ENCODE measurements at places on chromosomes 2 and 18. TPM values are rescaled to one million over a fixed set of nuclear protein-coding genes. Genes with fewer than 3 reads are reported as not detected.
A peak's percentile ranks its signal among the peaks of the same experiment; 100 is the strongest.

Gene PDE11A
- 2.2 TPM for total RNA-seq

Gene UGT1A4
- total RNA-seq: not detected

DNA sequence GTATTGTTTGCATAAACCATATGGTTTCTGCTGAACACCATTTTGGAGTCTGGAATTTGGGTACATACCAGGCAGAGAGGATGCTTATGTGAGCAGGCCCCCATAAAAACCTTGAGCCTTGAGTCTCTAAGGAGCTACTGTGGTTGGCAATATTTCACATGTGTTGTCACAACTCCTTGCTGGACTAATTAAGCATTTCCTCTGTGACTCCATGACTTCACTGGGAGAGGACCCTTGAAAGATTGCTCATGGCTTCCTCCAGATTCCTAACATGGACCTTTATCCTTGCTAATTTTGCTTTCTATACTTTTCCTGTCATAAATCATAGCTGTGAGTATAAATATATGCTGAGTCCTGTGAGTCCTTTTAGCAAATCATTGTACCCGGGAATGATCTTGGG, 7.6 kb upstream of the COQ10B start:
- DNase-seq: no peak

Gene LAMA1
- total RNA-seq: 0.48 TPM

GRCh38 chr2:209682646-209683045, 89.0 kb upstream of the UNC80 start:
- DNase-seq: no peak

DNA sequence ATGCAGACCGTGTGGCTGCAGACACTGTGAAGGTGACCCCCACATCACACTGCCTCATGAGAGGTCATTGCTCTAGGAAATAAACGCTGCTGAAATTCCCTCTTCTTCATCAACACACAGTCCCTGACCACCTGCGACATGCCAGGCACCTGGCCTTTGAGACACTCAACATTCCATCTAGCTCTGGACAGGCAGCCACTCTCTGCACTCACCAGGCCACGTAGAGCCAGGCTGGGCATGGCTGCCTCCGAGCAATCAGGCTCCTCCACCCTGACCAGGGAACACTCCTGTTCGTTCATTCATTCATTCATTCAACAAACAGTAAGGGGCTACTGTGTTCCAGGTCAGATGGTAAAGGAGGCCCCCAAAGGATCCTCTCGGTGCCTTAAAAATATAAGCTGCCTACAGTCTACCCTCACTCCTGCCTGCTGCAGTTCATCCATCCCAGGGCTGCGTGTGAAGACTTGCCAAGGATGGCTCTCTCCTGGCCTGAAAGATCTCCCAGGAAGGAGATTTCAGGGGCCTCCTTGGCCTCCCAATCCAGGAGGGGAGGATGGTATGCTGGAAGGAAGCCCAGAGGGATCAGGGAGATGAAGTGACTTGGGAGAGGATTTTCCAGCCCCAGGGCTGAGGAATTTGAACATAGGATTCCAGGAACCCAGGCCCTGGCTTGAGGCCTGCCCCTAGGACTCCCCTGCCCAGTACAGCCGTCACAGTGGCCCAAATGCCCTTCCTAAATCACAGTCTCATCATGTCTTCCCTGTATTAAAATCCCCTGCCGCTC, 66.7 kb downstream of the TNS1 start:
- DNase-seq: no peak

DNA sequence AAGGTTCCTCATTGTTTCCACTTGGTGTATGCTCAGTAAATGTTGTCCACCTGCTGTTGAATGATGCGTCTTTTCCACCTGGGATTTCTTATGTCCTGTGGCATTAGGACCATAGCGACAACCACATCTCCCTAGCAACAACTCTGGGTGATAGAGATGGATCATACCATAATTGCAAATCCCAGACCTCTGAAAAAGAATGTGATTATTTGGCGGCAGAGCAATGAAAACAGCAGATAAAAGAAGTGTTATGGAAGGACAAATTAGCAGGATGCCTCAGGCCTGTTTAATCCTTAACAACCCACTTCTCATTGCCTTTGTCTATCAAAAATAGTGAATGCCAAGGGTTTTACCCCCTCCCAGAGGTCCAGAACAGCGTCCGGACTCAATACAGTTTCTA, 278.9 kb downstream of the TSN start:
- DNase-seq: no peak

DNA sequence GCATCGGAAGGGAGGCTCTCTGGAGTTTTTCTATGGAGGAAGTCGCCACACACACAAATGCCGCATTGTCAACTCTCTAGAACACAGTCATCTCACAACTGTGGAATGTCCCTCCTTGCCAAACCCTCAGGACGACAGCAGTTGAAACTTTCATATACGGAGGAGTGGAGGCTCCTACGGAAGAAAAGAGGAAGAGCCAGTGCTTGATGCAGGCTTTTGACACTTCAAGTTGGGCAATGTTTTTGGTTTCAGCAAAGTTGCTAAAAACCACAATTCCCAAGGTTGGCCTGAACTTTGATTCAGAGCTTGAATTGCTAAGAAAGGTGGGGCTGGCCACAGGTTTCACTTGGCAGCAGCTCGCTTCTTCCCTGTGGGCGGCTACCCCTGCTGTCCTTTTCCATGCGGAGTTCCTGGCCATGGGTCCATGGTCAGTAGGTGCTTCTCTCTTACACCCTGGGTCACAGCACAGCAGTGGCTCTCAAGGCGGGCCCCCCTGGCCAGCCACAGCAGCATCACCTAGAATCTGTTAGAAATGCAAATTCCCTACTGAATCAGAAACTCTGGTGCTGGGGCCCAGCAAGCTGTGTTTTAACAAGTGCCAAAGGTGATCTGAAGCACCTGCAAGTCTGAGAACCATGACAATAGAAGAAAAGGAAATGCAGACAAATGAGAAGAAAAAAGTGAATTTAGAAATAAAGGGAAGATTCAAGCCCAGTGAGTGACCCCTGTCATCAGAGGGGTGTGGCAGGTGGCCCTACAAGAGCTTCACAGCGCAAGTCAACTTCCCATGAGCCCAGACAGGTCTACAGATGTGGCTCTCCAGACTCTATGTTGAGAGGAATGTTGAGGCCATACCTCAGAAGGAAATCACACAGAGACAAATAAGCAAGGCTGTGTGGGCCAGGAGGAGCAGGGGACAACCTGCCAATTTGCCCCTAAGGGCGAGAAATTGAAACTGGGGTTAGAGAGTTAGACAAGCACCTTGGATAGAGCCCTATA, 856.4 kb downstream of the RNF144A start:
- DNase-seq: peak; percentile 89

Gene RNU2-63P
- not detected for total RNA-seq

- no peak for DNase-seq
Observed at GRCh38 chr2:211494536-211494935, 938.1 kb downstream of the CPS1 start.

- no peak for DNase-seq
Observed at GRCh38 chr18:505483-506122, 5.1 kb upstream of the COLEC12 start.

DNA sequence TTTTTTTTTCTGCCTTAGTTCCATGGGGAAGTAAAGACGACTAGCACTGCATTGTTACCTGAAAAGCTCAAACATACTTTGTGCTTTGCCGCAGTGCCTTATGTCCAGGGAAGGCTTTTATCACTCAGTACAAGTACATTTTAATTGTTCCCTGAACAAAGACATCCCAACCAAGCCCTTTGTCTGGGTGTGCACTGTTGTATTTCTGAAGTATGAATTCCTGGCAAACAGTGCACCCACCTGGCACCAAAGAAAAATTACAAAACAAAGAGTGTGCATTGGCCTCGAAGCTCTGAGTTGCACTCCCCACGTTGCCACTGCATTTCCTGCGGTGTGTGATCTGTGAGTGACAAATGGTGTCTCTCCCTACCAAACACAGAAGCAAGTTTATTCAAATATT, 858.5 kb upstream of the PIK3C3 start:
- DNase-seq: no peak

DNA sequence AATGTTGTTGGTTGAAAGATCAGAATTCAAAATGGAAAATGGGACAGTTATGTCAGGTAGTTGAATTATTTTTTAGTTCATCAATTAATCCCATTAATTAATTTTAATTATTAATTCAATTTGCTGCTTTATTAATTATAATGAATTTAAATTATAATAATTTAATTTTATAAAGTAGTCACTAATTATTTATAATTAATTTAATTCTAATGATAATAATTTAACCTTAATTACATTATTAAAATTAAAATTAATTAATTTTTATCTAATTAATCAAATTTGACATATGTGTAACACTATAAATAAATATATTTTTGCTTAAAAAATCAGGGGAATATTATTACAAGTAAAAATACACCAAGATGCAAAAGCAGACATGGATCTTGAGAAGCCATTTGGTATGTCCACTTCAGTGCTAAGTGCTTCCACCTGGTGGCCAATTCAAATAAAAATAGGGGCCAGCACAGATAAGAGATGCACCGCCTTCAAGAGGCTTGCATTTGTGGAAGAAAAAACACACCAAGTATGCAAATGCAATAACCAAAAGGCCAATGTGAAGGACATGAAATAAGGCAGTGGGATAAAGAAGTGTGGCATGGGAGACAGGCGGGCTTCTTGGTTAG, 73.2 kb downstream of the MBP start:
- no peak for DNase-seq

DNA sequence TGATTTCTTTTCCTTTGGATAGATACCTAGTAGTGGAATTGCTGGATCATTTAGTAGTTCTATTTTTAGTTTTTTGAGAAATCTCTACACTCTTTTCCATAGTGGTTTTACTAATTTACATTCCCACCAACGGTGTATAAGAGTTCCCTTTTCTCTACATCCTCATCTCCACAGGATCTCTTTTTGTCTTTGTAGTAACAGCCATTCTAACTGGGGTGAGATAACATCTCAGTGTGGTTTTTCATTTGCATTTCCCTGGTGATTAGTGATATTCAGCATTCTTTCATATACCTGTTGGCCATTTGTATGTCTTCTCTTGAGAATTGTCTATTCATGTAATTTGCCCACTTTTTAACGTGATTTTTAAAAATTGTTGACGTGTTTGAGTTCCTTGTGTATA, 13.8 kb downstream of the RFTN2 start:
- DNase-seq: no peak

- DNase-seq: no peak
Observed at GRCh38 chr2:53442783-53443182, 324.8 kb upstream of the CHAC2 start.

GRCh38 chr18:9802175-9803062, 83.4 kb upstream of the TXNDC2 start:
- no peak for DNase-seq

Gene SH3BP4
- 28.5 TPM for total RNA-seq

DNA sequence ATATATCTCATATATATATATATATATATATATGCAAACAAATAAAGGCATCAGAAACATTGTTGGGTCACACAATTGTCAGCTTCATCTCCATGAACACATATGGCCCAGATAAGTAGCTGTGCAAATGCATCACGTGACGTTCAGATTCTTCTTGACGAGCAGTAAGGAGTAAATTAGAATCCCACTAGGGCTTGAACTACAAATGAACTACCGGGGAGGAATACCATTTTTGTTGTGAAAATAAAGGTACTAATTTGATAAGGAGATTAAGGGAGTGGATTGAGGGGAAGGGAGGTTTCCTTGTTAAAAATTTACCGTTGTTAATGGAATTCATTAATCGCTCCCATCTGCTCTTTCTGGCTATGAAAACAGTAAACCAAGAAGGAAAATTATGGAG, 186.5 kb upstream of the COPS8 start:
- no peak for DNase-seq

DNA sequence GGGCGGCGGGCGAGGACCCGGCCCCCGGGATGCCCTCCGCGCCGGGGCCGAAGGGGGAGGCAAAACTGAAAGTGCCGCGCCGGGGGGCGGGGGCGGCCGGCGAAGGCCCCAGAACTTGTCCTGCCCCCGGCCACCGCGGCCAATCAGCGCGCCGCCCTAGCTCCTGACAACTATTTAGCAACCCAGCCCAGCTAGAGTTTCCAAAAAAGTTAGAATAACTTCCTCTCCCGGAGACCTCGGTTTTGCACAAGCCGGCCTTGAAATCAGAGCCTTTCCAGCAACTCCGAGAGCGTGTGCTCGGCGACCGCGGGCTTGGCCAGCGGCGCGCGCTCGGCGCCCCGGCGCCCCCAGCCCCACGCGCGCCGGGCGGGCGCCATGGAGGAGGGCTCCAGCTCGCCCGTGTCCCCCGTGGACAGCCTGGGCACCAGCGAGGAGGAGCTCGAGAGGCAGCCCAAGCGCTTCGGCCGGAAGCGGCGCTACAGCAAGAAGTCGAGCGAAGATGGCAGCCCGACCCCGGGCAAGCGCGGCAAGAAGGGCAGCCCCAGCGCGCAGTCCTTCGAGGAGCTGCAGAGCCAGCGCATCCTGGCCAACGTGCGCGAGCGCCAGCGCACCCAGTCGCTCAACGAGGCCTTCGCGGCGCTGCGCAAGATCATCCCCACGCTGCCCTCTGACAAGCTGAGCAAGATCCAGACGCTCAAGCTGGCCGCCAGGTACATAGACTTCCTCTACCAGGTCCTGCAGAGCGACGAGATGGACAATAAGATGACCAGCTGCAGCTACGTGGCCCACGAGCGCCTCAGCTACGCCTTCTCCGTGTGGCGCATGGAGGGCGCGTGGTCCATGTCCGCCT, at the start of gene TWIST2:
Gene TWIST2 (plus strand): TSS at position 245 of the 850 bp plus-strand sequence. CDS start 131 bp downstream, at position 376.
- peak; percentile 52 for DNase-seq

Gene ARHGAP28
- 13.0 TPM for total RNA-seq

DNA sequence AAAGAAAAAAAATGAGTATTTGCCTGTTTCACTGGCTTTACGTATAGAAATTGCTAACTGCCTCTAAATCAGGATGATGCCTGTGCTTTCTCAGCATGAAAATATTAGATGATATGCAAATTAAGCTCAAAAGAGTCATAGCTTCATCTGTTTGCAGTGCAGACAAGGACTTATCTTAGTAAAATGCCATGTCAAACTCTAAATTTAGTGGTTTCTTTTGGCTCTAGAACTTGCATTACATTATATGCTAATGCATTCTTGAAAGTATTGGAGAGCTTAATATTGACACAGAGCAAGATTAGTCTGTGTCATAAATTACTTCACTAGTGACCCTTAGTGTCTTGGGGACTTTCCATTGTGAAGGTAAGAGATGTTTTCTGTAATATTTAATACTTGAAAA, 1109.1 kb upstream of the NRXN1 start:
- DNase-seq: no peak

Gene PSMA8
- total RNA-seq: not detected

Gene AMER3
- not detected for total RNA-seq

Gene ZNF521
- total RNA-seq: 30.2 TPM

Gene CCDC178
- 3.5 TPM for total RNA-seq

DNA sequence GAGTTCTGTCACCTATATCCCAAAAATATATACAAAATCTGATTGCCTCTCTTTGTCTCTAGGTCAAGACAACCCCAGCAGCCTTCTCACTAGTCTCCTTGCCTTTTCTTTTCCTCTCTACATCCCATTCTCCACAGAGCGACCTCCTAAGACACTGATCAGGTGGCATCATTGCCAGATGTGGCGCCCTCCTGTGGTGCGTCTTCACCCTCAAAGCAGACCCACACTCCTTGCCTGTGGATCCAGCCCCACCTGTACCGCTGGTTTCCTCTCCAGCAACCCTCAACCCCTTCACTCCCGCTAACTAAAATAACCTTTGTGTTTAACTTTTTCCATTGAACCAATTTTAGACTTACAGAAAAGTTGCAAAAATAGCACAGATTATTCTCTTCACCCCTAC, 273.3 kb downstream of the GLI2 start:
- DNase-seq: no peak

All from breast epithelium (tissue), 4 donors.